ENCODE measurements at places on chromosomes 1 and 21. TPM values are rescaled to one million over a fixed set of nuclear protein-coding genes. Genes with fewer than 3 reads are reported as not detected.

The LRRC38 gene
- not detected for total RNA-seq

- no peak for DNase-seq
Observed at GRCh38 chr1:194164755-194165154, 978.3 kb upstream of the B3GALT2 start.

The ICOSLG gene
- total RNA-seq: 13.5 TPM

The PADI1 gene
- total RNA-seq: not detected

The SARS1 gene
- total RNA-seq: 225 TPM

Measured in Caco-2 (cell line).